ENCODE measurements at places on chromosomes 4 and X.

- no peak for DNase-seq
These were observed 40.1 kb upstream of the UGT8 start for GRCh38 chr4:114558446-114559020.

DNA sequence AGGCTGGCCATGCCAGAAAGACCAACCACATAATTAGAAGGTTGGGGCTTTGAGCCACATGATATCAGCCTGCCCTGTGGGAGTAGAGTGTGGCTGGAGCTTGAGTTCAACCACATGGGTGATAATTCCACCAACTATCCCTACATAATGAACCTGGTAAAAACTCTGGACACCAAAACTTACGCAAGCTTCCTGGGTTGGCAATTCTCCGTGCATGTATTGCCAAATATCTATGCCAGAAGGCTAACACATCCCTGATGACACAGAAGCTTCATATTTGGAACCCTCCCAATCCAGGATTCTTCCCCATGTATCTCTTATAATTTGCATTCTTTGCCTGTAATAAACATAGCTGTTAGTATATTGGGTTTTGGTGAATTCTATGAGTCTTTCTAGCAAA is 68.2 kb downstream of the FUNDC1 start:
- DNase-seq = no peak

DNA sequence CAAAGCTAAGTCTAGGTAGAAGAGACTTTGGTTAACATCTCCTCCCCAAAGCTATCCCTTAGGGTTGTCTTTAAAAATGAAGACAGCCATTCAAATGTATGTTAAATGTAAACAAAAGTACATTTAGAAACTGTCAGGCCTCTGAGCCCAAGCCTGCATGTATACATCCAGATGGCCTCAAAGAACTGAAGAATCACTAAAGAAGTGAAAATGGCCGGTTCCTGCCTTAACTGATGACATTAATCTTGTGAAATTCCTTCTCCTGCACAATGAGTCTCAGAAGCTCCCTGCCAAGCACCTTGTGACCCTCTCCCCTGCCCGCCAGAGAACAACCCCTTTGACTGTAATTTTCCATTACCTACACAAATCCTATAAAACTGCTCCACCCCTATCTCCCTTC is 377.9 kb downstream of the FAM133A start:
- no peak for DNase-seq

GRCh38 chr4:165299399-165300060 is 27.9 kb upstream of the MSMO1 start:
- DNase-seq = no peak

DNA sequence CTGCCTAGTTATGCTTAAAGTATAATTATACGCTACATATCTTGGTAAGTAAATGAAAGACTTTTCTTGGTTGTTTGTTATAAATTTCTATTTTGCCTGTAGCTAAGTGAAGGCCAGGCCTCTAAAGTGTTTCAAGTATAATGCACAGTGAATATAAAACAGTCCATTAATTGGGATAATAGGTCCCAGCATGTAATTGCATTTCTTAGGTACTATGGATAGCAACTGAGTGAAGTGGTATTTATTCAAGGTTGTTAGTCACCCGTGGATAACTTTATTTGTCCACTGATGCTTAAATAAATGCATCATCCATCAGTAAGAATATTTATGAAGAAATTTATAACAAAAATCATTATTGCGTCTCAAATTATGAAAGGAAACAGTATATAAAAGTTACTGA is 59.1 kb downstream of the TEX13C start:
- DNase-seq = no peak

- no peak for DNase-seq
These were observed 50.5 kb downstream of the IL15 start for GRCh38 chr4:141686879-141687278.

DNA sequence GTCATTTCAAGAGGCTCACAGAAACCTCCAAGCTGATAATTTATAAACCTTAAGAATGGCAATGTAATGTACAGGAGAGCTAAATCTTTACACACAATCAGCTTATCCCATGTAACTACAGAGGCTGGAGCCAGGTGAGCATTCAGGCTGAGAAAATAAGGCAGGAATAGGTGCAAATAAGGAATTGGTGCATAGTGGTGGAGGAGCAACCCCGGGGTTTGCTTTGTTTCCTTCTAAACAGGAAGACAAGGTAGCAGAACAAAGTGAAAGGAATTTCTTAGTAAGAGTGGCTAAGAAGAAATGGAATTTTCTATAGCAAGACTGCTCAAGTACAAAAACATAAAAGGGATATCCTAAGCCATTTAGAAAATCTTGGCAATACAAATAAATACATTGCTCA is 82.4 kb downstream of the NR3C2 start:
- no peak for DNase-seq

- DNase-seq = no peak
These were observed 15.2 kb upstream of the IQCM start for GRCh38 chr4:149830823-149831222.

DNA sequence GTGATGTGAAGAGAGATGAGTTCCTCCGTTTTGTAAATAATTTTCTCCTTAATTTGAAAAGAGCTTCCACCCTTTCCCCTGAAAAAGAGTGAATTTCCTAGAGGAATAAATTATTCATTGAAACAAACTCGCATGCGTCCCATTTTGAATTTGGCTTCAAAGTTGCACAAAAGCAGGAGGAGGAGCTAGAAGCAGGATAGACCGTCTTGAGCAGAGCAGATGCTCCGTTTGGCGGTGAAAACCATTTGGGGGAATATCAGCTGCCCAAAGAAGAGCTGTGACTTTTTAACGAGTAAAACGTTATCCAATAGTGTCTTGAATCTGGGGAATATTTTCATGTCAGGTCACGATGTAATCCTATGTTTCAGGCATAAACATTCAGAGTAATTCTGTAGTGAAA is 42.0 kb downstream of the FAM149A start:
- DNase-seq = no peak

GRCh38 chrX:46015653-46016052 is 529.6 kb downstream of the ZNF674 start:
- DNase-seq = no peak

- DNase-seq = no peak
These were observed 143.0 kb downstream of the RASL11B start for GRCh38 chr4:53005149-53005546.

DNA sequence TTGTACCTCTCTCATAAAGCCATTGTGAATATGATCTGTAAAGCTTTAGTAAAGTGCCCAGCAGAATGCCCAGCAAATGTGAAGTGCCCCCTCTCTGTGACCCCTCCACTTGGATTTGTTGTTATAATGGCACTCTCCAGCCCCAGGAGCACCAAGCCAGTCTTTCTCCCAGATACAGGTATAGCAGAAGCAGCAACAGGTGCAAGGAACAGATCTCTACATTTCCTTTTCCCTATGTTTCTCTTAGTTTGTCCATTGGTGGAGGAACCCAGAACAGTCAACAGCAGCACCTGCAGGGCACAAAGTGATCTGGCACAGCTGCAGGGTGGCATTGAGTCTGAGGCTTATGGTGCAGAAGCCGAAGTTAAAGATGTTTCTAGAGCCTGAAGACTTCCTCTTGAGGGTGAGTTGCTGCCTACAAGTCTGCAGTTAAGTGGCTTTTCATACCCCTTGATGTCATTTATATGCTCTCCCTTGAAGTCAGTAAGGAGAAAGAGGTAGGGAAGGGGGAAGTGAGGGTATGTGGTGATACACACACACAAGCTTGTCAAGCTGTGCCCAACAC is 16.1 kb upstream of the CXCL3 start:
- DNase-seq = no peak

- no peak for DNase-seq
These were observed 833.2 kb downstream of the CCSER1 start for GRCh38 chr4:90960433-90960832.

GRCh38 chrX:3450881-3451570 is 104.6 kb upstream of the MXRA5 start:
- DNase-seq = no peak

DNA sequence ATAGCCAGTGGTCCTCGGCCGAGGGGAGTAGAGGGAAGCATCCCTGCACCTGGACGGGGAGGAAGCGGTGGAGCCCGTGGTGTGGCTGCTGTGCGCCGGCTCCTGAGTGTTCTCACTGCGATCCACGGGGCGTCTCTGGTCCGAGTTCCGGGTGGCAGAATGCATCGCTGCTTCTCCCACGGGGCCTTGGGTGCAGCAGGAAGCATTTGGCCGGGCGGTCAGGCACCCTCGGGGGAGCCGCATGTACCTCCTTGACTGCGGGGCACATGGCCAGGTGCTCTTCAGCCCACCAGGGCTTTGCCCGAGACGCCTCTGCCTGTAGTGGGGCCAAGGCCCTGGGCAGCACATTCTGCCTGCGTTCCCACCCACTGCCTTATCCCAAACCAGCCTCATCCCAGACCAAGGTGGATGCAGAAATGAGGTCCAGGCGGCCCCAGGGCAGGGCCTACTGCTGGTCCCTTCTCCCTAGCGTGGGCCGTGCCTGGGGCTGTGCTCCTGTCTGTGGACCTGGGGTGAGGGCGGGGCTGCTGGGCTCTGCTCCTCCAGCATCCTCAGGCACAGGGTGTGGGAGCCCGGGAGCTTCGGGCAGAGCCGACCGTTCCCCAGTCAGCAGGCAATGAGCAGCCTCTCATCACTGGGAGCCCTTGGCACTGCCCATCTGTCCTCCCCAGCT is 27.5 kb downstream of the NKX1-1 start:
- DNase-seq = no peak

DNA sequence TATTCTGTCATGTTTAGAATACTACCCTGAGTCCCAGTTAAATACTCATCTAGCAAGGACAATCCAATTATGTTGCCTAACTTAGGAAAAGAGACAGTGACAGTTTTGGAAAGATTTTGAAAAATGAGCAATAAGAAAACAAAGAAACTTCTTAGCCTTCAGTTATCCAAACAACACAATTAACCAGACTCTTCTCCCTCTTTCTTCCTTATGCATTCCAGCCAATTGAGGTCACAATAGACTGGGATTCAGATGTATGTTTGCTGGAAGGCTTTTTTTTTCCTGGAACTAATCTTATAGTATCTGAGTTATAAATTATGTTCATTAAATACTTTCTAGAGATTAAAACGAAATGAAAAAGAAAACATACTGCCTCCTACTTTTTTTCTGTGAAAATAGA is 109.6 kb downstream of the GUCY2F start:
- DNase-seq = no peak

DNA sequence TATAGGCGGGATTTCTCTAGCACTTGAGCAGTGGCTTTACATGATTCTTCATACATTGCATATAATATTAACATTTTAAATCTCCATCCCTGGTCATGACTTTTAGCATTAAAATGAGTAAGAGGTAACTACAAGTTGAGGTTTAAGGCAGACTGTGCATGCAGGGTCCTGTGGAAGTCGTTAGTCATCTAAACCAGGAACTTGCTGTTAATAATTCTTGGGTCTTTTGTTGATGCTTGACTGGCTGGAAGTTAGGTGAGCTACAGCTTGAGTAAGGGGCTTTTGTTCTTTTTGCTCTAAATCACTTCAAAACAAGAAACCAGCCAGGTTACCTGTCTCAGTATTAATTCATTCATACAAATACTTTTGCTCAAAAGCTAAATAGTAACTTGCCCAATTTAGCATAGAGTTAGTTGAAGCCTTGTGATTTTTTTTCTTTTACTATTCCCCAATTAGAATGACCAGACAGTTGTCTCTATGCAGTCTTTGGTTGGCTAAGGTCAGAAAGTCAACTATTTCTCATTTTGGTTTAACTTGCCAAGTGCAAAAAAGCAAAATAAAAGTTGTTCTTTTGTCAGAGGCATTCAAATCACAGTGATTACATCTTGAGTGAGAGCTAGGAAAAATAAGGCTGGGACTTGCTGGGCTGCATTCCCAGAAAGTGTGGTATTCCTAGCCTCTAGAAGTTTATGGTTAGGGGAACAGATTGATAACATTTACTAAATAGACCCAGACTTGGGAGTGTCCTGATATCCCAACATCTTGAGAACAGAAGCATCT is 516.9 kb downstream of the PDHA2 start:
- no peak for DNase-seq

DNA sequence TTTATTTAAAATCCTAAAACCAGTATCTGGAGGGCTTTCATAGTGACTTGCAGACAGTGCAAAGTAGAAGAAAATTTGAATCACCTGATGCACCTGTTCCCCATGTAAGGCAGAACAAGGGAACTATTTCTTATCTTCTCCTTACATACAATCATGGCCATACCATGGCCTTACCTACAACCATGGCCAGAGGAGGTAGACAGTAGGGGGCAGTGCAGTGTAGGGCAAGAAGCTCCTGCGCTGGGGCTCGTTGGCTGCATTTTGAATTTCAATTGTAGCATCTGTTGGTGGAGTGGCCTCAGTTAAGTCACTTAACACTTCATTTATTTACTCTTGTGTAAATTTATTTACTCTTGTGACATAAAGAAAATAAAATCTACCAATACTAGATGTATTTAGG is 33.0 kb downstream of the GALNTL6 start:
- DNase-seq = no peak

GRCh38 chrX:128439159-128439558 is 387.0 kb upstream of the ACTRT1 start:
- DNase-seq = no peak

DNA sequence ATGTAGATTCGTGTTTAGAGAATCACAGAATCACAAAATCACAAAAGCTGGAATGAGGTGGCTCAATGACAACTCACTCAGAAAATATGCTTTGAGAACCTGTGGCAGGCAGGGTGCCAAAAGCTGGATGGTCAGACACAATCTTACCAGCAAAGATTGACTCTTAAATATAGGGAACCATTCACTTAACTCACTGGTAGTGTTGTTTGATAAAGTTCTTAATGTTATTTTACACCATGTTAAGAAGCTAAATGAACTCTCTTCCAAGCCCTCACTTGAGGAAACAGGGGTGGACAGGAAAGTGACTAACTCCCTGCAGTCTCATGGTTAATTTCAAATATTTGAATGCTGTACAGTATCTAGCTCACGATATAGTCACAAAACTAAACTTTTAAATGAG is 5.7 kb upstream of the SCOC start:
- DNase-seq = no peak

- DNase-seq = no peak
These were observed 685 bp upstream of the NDNF start for GRCh38 chr4:121073004-121073435.

DNA sequence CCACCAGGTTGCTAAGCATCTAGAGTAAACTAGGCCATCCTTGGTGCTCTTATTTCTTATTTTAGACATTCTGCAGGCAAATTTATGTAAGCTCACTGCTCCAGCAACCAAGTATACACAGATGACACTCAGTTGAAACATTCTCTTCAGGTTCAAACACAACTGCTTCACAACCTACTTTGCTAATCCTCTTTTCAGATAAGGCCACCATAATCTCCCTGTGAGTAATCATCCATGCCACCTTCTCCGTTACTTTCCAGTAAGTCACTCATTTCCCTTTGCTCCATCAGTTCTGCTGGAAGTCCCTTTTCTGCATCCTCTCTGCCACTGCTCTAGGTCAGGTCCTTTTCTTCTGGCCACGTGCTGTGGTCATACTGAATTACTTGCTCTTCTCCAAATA is 120.2 kb upstream of the WDFY3 start:
- no peak for DNase-seq

- no peak for DNase-seq
These were observed 171.7 kb upstream of the HCCS start for GRCh38 chrX:10939424-10939823.

DNA sequence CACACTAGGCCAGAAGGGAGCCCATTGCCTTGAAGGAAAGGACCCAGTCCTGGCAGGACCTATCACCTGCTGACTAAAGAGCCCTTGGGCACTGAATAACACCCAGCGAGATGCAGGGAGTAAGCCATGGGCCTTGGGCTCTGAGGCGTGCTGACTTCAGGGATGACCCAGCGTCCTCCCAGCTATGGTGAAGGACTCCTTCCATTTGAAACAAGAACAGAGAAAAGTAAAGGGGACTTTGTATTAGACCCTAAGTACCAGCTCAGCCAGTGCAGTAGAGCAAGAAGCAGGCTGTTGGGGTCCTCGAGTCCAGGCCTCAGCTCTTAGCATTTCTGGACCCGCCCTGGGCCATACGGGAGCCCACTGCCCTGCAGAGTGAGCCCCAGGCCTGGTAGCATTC is 5.1 kb downstream of the ETDA start:
- DNase-seq = no peak

Data from stimulated activated CD8-positive, alpha-beta memory T cell treated with anti-CD3 and anti-CD28 coated beads, Interleukin-15, amount 100 ng/mL, for 4 hours (primary cell).